ENCODE measurements at places on chromosomes 7 and 10. TPM values are rescaled to one million over a fixed set of nuclear protein-coding genes. Genes with fewer than 3 reads are reported as not detected.

Gene SFTPA1
- polyA plus RNA-seq, result 22.6 TPM

Gene NRCAM
- 22.5 TPM for polyA plus RNA-seq

Gene C10orf62
- not detected for polyA plus RNA-seq

Gene TCAF2
- polyA plus RNA-seq, result 4.2 TPM

Gene RNF32
- polyA plus RNA-seq, result 5.1 TPM

Gene FOXI2
- polyA plus RNA-seq, result not detected

Gene LIPJ
- polyA plus RNA-seq, result 0.24 TPM

Gene NPSR1
- not detected for polyA plus RNA-seq

GRCh38 chr7:2908103-2908683, 64.1 kb upstream of the GNA12 start:
- DNase-seq, result no peak

- DNase-seq, result no peak
These were observed 101.6 kb downstream of the CCSER2 start for GRCh38 chr10:84429926-84430520.

DNA sequence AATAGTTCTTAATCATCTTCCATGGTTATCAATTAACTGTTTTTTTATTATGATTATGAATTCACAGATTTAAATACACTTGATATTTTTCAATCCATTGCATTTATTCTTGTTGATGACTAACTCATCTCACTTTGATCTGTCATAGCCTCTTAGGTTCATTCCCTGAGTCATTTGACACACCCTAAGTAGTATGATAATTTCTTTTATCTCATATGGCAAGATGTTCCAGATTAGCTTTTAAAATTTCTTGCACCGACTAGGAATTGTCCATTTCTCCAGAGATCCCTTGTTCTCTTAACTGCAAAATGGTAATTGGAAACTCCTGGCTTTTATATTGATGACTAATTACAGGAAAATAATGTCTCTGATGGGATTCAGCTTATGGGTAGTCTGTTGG, 87.6 kb upstream of the CCDC6 start:
- no peak for DNase-seq

GRCh38 chr7:5472432-5473315, 49.0 kb upstream of the TNRC18 start:
- DNase-seq, result no peak

DNA sequence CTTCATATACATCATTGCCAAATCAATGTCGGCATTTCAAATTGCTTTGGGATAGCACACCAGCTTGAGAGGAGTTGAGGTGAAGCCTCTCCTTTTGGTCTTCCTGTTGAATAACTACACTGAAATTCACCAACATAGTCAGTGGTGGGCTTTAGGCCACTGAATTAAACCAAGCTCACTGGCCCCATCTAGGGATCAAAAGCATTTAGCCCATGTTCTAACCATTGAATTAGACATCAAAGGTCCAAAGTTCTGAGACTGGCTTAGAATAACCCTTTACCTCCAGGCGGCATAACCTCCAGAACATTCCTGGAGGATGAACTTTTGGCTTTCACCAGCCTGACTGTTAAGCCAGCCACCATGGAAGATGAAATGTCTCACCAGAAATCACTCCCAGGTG, 54.6 kb downstream of the BPGM start:
- DNase-seq, result no peak

GRCh38 chr10:128985036-128985435, 482.0 kb upstream of the MGMT start:
- no peak for DNase-seq

DNA sequence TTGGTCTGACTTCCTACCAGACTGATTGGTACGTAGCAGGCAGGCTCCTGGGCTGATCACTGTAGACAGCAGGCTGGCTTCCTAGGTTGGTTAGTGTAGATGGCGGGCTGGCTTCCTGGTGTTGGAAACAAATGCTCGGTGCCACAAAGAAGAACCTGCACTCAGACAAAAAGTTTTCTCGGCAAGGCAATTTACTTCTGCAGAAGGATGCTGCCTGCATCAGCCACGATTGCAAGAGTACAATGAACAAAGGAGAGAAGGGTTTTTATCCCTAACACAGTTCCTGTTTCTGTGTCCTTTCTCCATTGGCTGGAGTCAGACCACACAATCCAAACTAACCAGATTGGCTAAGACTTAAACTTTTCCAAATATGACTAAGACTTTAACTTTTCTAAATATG, 123.6 kb upstream of the PPP2R2D start:
- DNase-seq, result no peak

- DNase-seq, result no peak
These were observed 44.8 kb upstream of the GRID1 start for GRCh38 chr10:86411281-86411841.

GRCh38 chr10:8912108-8912507, 857.6 kb downstream of the GATA3 start:
- no peak for DNase-seq

- DNase-seq, result no peak
These were observed 755.4 kb downstream of the GRID1 start for GRCh38 chr10:85611093-85611740.

Measured in left lung (tissue), 14 donors.